ENCODE measurements at places on chromosomes 3 and 15. TPM values are rescaled to one million over a fixed set of nuclear protein-coding genes. Genes with fewer than 3 reads are reported as not detected.

The DAZL gene
- total RNA-seq: not detected

GRCh38 chr3:107344722-107345121, 32.5 kb upstream of the CCDC54 start:
- H3K27me3 ChIP-seq: no peaks in the 10 kb centered on the region
- H3K4me3 ChIP-seq: no peak overlapping the region
- no peak for DNase-seq
- H3K4me1 ChIP-seq: no peaks in the 10 kb centered on the region
- no peak overlapping the region for H3K27ac ChIP-seq
- no peaks in the 10 kb centered on the region for H3K36me3 ChIP-seq

DNA sequence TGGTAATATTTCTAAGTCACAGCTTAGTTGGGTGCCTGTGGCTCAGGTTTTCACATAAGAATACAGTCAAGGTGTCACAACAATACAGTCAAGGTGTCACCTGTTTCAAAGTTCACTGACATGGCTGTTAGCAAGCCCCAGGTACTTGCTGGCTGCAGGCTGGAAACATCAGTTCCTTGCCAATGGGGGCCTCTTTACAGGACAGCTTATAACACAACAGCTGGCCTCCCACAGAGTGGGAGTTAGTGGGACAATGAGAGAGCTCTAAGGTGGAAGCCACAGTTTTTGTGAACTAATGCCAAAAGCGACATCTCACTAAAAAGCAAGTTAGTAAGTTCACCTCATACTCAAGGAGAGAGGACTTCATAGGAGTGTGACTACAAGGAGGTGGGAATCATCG, 45.4 kb downstream of the GPR156 start:
- no peak overlapping the region for H3K4me3 ChIP-seq
- no peak for DNase-seq
- H3K27ac ChIP-seq: no peak overlapping the region
- H3K4me1 ChIP-seq: no peaks in the 10 kb centered on the region

DNA sequence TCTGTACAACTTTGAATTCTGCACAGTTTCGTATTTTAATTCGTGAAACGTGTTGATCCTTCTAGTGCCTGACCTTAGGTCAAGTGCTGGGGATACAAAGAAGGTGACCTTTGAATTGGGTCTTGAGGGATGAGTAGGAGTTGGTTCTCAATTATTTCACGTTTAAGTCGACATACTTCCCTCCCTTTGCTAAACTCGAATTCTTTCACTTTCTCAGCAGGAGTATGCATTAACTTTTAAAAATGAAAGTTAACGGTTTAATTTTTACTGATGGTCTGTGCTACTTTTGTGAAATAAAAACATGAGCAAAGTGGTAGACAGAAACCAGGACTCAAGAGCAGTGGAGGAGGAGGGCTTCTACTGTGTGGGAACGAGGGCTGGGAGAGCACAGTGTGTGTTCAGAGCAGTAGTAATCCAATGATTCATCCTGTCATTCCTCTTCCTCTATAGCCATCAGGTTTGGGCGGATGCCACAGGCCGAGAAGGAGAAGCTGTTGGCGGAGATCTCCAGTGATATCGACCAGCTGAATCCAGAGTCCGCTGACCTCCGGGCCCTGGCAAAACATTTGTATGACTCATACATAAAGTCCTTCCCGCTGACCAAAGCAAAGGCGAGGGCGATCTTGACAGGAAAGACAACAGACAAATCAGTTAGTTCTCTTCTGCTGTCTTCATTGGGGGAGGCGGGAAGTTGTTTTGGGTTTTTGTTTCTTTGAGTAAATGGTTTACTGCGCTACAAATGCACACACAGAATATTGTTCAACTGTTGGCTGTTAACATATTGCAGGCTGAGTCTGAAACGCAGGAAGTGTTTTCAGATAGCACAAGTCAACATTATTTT, 78.6 kb upstream of the TSEN2 start:
- H3K27me3 ChIP-seq: no peaks in the 10 kb centered on the region

DNA sequence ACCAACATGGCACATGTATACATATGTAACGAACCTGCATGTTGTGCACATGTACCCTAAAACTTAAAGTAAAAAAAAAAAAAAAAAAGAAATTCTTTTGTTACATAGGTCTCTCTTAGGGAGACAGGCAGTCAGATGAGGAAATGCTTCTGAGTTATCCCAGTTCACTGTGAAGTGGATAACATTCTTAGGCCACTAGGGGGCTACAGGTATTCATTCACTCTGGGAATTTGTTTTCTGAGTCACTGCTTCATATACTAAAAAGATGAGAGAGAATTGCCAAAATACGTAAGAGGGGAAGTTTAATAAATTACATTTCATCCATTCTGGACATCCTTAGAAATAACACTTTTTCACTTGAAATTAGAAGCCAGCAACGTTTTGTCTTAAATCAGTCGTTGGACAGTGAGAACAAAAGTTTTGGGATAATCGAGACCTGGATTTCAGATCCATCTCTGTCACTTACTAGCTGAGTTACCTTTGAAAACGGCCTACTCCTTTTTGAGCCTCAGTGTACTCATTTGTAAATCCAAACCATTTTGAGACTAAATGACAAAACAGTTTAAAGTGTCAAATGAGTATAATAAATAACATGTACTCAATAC, 738.4 kb upstream of the ALCAM start:
- H3K36me3 ChIP-seq: peaks cover 3% of the 10 kb centered on the region
- DNase-seq: peak; percentile 79
- H3K4me1 ChIP-seq: peaks cover 20% of the 10 kb centered on the region
- no peak overlapping the region for H3K4me3 ChIP-seq

GRCh38 chr3:129599607-129600006, 6.9 kb downstream of the PLXND1 start:
- H3K27me3 ChIP-seq: no peaks in the 10 kb centered on the region
- H3K4me1 ChIP-seq: no peaks in the 10 kb centered on the region
- no peak overlapping the region for H3K4me3 ChIP-seq
- no peaks in the 10 kb centered on the region for H3K36me3 ChIP-seq

All from MCF 10A (cell line).